Fibroblast of lung (primary cell): ENCODE measurements at places on chromosomes 6 and 20.

DNA sequence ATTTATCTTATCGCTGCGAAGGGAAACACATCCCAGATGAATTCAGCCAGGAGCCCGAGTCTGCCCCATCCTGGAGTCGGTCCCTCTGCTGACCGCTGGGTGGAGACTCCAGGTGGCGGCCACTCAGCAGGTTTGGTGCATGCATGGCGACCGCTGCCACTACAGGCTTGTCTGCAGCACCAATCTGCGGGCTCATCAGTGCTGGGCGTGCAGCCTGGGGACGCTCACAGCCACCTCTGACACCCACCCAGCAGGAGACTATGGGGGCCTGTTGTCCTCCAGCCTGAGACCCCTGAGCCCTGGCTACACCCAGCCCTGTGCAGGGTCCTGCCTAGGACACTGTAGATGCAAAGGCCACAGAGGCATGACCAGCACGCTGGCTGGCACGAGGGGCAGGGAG lies 40.5 kb upstream of the GATA5 start:
- no peak for DNase-seq

DNA sequence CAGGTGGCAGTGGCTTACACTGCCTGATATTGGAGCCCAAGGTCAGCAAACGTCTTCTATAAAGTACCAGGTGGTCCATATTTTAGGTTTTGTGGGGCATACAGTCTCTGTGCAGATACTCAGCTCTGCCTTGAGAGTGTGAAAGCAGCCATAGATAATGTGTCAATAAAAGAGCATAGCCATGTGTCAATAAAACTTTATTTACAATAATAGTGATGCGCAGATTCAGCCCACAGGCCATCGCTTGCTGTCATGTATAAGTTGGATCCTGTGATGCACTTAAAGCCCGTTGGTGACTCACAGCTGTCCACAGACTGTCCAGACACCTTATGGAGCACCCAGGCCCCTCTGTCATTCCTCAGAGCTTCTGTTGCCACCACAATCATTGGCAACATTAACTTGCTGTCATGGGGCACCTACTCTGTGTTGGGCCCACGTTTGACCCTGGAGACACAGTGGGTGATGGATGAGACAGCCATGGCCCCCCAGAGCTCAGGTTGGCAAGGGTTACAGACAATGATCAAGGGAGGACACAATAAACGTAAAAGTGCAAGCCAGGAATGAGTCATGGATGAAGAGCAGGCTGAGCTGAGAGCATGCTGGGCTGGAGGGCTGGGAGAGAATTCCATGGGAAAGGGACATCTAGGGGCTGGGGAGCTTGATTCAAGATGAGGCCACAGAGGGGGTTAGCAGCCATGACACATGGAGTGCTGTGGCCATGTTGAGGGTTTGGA lies 173.6 kb downstream of the TAF4 start:
- no peak for DNase-seq

DNA sequence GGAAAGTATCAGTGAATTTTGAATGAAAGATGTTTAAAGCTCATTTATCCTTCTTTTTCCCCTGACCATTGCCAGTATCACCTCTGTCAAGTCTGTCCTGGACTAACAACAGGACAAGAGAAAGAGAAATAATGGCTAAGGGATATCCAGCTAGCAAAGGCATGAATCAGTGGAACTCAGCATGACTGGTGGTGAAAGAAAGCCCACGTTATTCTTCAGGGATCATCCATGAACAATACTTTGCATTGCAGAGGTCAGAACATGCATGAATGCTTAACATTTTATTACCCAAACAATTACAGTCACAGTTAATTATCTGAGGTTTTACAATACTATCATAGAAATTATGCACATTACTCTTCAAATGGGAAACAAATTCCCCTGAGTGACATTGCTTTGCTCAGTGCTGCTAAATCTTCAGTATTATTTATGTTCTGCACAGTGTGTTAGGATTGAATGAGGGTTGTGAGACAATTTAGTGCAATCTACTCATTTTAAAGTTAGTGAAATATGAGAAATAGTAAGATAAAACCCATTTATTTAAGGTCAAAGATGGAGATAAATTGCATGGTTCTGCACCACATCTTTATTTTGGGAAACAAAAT lies 350.7 kb downstream of the KHDRBS2 start:
- no peak for DNase-seq

GRCh38 chr6:83182114-83182513 lies 11.0 kb downstream of the PGM3 start:
- DNase-seq: no peak

- DNase-seq: no peak
Measured at GRCh38 chr6:45461486-45461885, 83.8 kb upstream of the SUPT3H start.

DNA sequence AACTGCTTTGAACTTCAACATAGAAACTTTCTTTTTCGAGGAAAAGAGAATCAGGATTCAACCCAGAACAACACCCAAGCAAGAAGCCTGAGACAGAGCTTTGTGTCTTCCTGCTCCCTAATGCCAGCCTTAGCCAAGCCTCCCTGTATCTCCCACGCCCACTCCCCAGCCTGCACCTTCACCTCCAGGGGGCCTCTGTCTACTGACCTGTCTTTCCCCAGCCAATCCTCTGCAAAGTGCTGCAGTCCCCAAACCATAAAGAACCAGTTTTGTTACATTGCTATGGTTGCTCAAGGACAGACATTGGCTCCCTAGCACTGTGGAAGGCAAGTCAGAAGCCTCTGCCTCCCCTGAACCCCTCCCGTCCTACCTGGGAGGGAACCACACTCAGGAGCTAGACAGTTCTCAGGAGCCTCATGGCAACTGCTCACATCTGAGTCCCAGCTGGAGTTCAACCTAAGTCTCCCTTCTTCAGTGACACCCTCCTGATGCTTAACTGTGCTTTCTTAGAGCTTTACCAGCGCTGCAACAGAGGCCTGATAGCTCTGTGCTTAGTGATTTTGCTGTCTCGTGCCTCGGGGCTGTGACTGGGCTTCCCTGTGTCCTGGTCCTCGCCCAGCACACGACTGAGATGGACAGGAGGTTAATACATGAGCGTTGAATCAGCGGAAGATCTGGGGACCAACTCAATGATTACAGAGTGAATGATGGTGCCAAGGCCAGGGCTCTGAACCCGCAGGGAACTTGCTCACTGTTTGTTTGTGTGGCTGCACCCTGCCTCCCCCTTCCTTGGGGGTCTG lies 101.5 kb upstream of the DUSP22 start:
- DNase-seq: no peak

DNA sequence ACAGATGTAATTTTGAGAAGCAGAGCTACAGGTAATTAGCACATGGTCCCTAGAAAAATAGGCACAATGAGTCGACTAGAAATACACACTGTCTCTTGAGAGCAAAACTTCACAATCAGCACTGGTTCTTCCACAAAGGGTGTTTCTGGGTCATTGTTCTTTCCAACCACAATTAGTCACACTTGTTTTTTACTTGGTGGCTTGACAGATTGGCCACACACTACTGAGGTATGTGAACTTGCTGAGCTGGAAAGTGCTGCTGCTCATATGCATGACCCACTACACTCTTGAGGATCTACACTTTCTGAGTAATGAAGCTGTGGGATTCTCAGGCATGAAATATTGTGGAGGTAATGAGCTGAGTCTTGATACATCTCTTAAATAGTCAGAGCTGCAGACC lies 347.7 kb downstream of the BCKDHB start:
- peak; percentile 100 for DNase-seq

DNA sequence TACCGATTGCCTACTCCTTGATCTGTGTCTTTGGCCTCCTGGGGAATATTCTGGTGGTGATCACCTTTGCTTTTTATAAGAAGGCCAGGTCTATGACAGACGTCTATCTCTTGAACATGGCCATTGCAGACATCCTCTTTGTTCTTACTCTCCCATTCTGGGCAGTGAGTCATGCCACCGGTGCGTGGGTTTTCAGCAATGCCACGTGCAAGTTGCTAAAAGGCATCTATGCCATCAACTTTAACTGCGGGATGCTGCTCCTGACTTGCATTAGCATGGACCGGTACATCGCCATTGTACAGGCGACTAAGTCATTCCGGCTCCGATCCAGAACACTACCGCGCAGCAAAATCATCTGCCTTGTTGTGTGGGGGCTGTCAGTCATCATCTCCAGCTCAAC lies 13.5 kb downstream of the CCR6 start:
- no peak for DNase-seq

DNA sequence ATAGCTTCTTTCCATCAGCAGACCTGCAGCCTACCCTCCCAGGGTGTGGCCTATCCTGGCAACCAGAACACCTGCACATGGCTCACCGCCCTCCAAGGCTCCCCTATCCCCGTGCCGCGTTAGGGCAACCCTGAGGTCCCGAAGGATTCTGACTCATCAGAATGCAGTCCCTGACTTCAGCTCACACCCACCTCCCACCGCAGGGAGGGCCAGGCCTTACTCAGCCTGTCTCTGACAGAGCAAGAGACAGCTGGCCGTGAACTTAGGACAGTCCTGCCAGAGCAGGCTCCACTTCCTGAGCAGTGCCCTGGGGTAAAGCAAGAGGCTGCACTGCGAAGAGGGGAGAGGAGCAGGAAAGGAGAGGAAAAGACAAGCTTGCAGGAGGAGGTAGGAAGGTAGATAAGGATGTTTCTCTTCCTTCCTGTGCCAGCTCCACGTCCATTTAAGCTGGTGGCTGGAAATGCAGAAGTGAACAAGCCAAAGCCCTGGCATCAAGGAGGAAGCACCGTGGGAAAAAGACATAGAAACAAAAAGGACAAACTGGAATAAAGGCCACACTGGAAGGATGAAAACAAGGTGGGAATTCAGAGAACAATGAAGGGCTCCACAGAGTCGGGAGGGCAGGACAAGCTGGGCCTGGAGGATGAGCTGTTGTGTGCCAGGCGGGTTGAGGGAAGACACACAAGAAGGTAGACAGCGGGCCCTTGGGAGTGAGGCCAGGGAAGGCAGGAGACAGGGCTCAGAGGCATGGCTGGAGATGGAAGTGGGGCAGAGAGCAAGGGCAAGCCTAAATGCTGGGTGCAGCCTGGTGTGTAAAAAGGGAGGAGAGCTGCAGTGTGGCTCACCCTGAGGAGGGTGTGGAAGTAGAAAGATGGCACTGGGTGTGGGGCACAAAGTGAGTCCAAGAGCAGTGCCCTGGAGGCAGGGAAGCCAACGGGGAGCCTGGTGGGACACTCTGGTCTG lies 102.7 kb downstream of the SLC23A2 start:
- peak; percentile 86 for DNase-seq

- no peak for DNase-seq
Measured at GRCh38 chr20:60051911-60052310, 93.7 kb downstream of the CDH26 start.

- DNase-seq: no peak
Measured at GRCh38 chr20:51910321-51911050, 108.2 kb upstream of the SALL4 start.

DNA sequence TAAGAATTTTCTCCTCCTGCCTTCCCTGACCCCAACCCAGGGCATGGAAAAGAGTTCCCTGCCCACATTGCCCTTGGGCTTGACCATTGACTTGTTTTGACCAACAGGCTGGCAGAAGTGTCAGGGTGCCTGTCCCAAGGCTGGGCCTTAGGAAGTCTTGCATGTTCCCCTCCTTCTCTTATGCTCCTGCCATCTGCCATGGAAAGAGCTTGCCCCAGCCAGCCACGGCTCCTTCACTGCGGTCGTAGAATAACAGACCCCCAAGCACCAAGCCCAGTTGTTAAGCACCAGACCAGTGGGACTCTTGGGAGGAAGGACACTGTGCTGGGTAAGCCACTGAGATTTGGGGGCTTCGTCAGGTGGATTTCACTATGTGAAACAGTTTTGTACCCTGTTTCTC lies 53.6 kb downstream of the SNX5 start:
- no peak for DNase-seq

DNA sequence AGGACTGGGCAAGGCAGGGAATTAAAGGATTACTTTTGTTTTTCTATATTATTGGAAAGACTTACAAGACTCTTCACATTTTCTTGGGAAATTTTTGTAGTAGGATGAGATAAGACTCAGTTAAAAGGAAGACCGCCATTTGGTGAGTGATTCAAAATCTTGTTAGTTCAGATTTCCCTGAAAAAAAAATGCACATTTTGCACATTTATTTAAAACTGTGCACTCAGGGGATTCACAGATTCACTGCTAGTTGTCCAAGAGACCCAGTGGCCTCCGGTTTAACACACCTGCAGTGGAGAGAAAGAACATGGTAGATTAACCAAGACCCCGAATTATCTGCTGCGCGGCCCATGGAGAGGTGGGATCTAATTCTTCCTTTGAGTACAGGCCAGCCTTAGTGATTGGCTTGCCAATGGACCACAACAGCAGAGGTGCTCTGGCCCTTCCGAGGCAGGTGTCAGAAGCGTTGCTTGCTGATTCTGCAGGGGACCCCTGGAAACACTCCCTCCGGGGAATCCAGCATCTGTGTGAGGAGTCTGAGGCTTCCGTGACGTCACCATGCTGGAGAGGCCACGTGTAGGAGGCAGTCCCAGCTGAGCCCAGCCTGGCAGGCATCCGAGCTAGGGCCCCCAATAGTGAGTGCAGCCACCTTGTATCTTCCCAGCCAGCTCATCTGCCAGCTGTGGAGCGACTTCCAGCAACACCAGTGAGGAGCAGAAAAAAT lies 68.9 kb downstream of the ZNF217 start:
- DNase-seq: no peak

DNA sequence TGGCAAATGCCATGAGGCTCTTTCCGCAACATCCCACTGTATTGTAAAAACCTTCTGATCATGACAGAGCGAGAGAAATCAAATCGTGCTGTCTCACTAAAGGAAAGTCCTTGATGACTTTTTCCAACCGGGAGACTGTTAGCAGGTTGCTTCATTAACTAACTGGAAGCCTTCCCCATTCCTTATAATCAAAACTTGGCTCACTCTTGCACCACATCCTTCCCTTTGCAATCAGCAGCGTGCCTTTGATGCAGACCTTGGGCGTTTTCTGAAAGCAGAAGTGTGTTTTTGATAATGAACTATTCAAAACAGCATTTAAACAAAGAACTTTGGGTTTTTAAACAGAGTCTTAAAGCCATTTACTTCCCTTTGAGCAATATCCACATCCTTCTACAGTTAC lies 96.2 kb upstream of the CNR1 start:
- no peak for DNase-seq

DNA sequence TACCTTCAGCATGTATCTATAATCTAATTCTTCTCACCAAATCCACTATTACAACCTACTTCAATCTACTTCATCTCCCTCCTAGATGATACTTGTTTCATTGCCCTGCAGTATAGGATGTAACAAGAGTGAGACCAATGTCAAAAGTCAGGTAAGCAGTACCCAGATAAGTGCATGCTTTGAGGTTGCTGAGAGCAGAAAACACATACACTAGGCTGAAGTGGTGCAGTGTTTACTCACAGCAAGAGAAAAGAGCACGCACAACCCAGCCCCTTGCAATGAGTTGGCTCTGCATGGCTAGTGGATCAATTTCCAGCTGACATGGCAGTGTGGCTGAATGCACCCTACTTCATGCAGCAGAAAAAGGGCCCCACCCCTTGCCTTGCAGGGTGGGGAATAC lies 199.9 kb downstream of the EPHA7 start:
- DNase-seq: no peak
